ENCODE measurements at places on chromosomes 6 and 20.

- DNase-seq, result no peak
These were observed 23.7 kb upstream of the TSHZ2 start for GRCh38 chr20:52948491-52948890.

DNA sequence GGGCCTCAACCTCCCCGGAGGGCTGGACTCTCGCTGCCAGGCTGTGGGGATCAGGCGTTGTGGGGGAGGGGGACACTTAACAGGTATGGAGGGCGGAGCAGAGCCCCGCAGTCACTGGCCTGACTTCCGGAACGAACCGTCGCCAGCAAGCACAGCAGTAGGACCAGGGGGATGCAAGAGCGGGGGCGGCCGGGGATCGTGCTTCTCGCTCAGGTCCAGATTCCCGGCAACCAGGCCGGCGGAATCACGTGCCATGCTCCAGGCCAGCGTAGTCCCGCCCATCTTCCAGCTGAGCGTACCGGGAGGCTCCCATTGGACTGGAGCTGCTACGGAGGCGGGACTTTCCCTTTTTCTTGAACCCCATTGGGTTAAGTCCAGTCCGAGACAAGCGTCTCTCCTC lies 10.0 kb upstream of the POU5F1 start:
- DNase-seq, result peak; percentile 73

GRCh38 chr6:30508890-30509736 lies 19.8 kb downstream of the HLA-E start:
- DNase-seq, result peak; percentile 70

DNA sequence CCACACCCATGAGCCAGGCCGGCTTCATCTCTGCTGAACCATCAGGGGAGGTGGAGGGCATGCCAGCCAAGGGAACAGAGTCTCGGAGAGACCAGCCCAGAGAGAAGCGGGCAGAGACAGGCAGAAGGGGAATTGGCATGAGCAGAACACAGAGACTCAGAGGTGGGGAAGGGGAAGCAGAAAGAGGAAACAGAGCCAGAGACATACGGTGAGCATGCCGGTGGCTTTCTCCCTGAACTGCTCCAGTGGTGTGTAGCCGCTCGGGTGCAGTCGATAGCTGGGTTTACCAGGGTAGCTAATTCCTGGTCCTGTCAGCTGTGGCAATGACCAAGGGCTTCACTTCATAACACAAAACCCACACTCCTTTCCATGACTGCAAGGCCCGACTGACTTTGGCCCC lies 83.6 kb upstream of the CCDC167 start:
- no peak for DNase-seq

DNA sequence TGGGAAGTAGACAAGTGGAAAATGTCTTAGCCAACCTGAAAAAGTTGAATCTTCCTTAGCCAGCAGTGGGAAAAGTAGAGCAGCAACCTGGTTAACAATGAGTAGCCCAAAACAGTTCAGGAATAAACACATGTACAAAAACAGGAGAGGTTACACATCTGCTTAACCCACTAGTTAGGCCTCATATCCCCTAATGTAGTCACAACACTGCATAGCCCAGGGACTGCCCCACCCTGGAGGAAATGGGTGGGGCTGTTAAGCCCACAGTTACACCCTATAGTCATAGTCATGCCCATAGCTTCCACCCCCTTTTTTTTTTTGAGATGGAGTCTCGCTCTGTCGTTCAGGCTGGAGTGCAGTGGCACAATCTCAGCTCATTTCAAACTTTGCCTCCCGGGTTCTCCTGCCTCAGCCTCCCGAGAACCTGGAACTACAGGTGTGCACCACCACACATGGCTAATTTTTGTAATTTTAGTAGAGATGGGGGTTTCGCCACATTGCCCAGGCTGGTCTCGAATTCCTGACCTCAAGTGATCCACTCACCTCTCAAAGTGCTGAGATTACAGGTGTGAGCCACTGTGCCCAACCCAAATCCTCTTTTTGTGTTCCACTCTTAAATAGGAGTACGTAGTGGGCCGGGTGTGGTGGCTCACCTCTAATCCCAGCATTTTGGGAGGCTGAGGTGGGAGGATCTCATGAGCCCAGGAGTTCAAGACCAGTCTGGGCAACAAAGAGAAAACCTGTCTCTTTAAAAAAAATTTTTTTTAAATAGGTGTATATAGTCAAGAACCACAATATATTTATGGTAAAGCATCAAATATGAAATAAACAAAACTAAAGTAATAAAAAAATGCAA lies 24.5 kb downstream of the ILRUN start:
- peak; percentile 88 for DNase-seq

- DNase-seq, result no peak
These were observed 71.3 kb upstream of the MYL9 start for GRCh38 chr20:36469973-36470372.

GRCh38 chr6:36724514-36725390 lies 27.1 kb downstream of the RAB44 start:
- peak; percentile 38 for DNase-seq

Measured in CD4-positive, alpha-beta T cell treated with Interleukin-15 for 4 hours (primary cell).